ENCODE measurements at places on chromosomes 7 and 10.

- no peak for DNase-seq
Measured at GRCh38 chr10:23158370-23158769, 33.7 kb upstream of the PTF1A start.

- no peak for DNase-seq
Measured at GRCh38 chr10:63614371-63614891, 93.2 kb downstream of the REEP3 start.

DNA sequence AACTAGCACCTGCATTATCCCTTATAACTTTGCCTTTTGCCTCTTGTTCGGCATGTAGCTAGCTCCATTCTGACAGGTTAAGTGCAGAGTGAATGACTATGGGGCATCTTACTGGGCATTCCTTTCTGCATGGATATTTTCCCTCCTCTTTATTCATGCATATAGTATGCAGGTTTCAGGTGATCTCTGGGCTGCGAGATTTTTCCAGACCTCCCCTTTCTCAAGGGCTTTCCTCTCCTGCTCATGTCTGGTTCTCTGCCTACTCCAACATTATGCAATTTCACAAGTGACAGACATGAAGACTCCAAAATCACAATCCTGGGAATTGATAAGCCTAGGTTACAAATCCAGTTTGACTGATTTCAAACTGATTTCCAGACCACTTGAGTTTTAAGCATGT lies 503.8 kb downstream of the NXPH1 start:
- DNase-seq = no peak

GRCh38 chr10:128380946-128381345 lies 254.7 kb upstream of the MKI67 start:
- DNase-seq = no peak

GRCh38 chr7:84176716-84177115 lies 17.9 kb downstream of the SEMA3A start:
- DNase-seq = no peak

DNA sequence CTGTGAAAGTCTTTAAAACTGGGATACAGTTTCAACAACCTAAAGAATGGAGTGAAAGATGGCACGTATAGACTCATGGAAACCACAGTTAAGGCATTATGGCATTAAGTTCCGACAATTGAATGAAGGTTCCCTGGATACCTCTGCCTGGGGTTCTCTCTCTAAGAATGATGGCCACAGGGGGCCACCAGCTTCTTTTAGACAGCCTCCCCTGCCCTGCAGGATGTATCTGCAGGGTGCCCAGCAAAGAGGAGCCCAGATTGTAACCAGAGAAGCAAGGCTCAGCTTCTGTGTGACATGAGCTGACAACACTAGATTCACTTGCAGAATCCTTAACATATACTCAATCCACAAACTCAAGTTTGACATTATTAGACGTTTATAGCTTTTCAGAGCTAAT lies 645.4 kb downstream of the PARD3 start:
- no peak for DNase-seq

GRCh38 chr7:135147341-135147898 lies 452 bp upstream of the TMEM140 start:
- DNase-seq = no peak

- DNase-seq = no peak
Measured at GRCh38 chr7:139948167-139948566, 114.6 kb downstream of the PARP12 start.
